ENCODE measurements at places on chromosomes 13 and 19.

DNA sequence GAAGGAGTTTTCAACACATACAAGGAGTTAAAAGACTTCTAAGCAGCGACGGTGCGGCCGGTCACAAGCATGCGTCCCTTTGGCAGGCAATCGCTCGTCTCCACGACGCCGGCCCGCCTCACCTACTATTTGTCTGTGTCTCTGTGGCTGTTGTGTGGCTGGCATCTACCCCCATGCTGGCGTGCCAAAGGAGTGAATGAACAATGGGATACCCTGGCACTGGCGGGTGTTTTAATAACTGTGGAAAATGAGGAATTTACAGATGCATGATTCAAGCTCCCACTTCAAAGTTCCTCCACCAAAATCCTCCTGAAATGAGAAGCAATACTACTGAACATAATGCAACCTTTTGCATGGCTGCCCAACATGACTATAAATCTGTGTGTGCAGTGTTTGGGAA, 176.6 kb downstream of the KLF5 start:
- no peak for DNase-seq

- DNase-seq: no peak
These were observed 3.5 kb downstream of the STARD13 start for GRCh38 chr13:33281951-33282595.

- DNase-seq: no peak
These were observed 254.9 kb upstream of the PCDH20 start for GRCh38 chr13:61670384-61671161.

DNA sequence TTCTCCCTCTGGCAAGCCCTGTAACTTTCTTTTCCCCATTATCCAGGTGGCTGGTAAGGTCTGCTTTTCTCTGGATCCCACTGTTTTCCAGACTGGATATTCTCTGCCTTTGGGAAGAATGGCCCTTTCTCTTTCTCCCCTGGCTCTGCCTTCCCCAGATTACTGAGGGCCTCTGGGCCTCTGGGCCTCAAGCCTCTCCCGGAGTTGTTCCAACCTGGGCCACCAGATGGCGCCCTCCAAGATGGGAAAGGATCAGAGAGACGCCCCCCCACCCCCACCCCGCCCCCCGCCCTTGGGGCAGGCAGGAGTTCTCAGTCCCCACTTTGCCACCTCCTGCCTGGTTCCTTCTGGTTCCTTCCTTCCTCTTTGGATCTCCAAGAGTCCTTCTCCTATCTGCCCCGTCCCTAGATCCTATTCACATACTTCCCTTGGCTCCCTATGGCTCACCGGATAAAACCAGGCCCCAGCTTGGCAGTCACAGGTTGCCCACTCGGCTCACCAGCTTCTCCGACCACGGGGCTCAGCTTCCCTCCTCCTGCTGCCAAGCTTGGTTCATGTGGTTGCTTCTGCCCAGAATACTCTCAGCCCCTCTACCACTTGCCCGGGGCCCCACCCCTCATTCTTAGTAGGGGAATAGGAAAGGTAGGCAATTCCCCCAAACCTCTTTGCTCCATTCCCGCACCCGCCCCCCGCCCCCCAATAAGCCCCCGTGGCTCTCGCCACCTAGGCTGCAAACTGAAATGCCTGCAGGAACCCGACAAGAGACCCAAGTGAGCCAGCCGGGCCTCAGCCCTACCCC, 13.1 kb downstream of the EPS8L1 start:
- DNase-seq: peak; percentile 46

GRCh38 chr13:30629527-30629926, 11.8 kb downstream of the USPL1 start:
- DNase-seq: no peak

DNA sequence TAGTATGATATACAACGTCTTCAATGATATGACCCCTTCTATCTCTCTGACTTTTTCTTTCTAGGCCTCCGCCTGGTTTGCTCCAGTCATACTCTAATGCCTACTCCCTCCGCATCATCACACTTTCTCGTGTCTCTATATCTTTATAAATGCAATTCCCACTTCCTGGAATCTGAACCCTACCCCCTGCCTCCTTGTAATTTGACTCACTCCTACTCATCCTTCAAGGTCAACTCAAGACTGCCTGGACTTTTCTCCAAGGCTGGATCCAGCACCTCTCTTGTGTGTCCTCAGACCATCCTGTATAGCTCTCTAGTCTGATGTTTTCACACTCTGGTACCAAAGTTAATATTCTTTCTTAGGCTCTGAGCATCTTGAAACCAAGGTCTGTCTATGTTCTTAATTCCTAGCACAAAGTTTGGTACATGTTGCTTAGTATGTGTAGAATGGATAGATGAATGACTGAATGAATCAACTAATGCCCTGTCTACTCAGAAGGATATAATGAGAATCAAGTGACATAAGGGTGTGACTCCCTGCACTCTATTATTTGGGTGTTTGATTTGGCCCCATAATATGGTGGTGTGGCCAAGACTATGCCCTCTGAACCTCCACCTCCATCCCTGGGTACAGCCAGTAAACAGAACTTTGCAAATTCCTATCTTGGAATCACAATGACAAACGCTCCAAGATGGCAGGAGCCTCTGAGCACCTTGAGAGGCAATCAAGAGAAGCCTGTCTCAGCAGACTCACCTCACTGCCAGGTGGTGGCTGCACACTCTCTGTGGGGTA, 74.3 kb upstream of the SERP2 start:
- DNase-seq: no peak

All from NB4 (cell line).